ENCODE measurements at places on chromosomes 3 and 15.

DNA sequence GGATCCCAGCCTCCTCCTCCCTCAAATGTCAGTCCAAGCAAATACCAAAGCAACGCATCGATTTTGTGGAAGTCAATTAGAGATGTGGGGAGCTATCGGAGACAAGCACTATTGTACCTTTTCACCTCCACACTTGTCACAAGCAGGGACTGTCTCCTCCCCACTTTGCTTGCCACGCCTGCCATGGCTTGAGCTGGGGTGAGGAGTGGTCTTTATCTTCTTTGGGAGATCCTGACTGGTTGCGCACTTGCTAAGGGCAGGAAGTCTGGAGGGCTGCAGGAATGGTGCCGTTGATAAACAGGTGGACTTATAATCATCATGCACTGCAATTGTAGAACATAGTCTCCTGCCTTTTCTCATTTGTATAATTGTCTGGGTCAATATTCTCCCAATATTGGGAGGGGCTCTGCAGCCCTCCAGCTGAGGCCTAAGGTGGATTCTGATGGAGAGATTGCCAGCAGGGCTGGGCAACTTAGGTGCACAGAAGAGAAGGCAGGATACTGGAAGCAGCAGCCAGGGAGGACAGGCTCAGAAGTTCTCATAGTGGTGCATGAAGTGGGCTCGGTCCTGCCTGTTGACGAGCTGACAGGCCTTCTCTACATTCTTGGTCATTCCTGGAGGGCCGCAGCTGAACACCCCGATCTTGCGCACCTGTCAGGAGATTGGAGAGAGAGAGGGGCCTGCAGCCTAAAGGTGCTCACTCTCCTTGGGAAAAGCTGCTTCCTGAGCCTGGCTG is 20.2 kb downstream of the DUOX2 start:
- no peak for DNase-seq

GRCh38 chr15:93141371-93141794 is 52.4 kb upstream of the RGMA start:
- no peak for DNase-seq

- no peak for DNase-seq
These were observed 396.6 kb upstream of the TMCO5A start for GRCh38 chr15:37537802-37538201.

DNA sequence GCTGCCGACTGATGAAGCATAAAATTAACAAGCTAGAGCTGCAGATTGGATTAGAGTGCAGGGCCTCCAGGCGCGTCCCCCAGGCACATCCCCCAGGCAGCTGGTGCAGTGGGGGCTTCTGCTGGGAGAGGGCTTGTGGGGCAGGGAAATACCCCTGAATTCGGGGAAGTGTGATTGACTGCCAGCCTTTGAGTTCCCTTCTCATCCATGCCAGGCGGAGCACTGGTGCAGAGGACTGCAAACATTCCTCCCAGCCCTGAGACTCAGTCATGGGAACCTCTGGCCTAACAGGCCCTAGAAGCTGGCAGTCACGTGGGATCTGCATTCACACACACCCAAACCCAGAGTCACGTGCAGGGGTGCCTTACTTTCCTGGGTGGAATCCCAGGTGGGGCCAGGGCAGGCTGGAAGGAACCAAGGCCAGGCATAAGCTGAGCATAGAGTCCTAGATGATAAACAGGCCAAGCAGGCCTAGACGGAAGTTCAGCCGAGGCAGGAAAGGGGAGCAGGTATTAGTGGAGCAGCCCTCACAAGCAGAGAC is 46.2 kb upstream of the SEC22A start:
- no peak for DNase-seq

- no peak for DNase-seq
These were observed 46.8 kb downstream of the MYO5A start for GRCh38 chr15:52481915-52482314.

DNA sequence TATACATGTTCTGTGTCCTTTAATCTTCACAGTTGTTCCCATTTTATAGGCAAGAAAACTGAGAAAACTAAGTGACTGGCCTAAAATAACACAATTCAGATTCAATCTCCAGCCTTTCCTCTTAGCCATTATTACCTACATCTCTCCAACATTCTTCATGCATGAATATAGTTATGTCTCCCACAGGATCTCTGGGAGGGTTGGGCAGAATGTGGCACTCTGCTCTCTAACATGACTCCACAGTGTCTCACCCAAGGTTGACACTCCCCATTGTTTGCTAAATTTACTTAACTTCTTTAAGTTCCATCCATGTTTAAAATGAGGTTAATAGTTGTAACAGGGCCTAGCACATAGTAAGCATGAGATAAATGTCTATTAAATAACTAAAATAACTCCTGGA is 276.3 kb downstream of the ERC2 start:
- no peak for DNase-seq

GRCh38 chr15:77620297-77620696 is 12.4 kb downstream of the LINGO1 start:
- DNase-seq, result no peak

GRCh38 chr15:31474059-31474868 is 147.6 kb downstream of the KLF13 start:
- DNase-seq, result no peak

GRCh38 chr3:194739498-194740284 is 54.0 kb downstream of the FAM43A start:
- no peak for DNase-seq

GRCh38 chr3:126495786-126496185 is 20.1 kb upstream of the ZXDC start:
- DNase-seq, result no peak

GRCh38 chr3:184289426-184289938 is 9.6 kb upstream of the PSMD2 start:
- peak; percentile 42 for DNase-seq

DNA sequence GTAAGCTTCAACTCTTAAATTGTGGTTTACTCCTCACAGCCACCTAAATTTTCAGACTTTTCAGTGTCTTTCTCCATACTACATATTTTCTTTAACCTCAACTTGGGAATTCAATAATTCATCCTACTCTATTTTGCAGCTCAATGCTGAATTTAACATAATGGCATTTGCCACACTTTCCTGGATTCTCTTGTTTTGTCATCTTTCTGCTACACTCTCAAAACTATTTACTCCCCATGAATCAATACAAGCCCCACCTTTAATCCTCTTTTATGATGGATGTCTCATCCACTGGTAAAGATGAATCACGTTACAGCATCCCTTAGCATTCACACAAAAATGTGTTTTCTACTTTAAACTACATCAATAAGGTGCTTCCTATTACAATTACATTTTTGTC is 19.6 kb upstream of the CHMP2B start:
- DNase-seq, result no peak

DNA sequence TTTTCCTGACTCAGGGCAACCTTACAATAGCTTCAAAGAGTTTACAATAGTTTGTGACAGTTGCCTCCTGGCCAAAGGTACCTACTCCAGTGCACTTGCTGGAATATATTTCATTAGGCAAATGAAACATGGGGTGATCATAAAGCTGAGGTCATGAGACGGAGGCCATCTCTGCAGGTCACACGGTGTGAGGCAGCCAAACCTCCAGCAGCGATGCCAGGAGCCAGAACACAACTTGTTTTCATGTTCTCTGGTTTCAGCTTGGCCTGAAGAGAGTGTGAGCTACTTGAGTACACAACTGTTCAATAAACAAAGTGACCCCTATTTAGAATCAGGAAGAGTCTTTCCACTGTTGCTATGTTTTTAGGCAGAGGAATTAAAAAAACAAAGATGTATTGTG is 42.7 kb upstream of the PYGO1 start:
- DNase-seq, result no peak

DNA sequence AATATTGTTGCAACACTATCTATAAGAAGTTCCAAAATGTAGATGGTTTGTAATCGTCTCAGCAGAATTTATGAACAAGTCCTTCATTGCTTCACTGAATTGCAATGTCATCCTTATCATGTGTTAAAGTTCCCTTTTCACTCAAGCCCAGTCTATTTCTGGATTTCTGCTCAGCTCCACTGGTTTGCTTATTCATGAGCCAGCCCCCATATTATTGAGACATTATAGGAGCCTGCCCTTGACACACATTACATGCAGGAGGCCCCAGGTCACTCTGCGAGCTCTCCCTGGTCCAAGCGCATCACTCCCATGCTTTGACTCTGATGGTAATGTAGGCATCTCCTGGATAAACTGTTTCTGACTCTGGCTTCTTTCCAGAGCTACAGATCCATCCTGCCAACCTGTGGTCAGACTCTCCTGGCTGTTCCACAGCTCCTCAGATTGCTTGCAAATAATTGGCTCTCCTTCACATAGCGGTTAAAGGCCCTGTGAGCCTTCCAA is 56.9 kb downstream of the ABTB1 start:
- peak; percentile 71 for DNase-seq

GRCh38 chr3:5036858-5037257 is 57.6 kb downstream of the BHLHE40 start:
- no peak for DNase-seq

- DNase-seq, result peak; percentile 5
These were observed 127.0 kb downstream of the KLHL25 start for GRCh38 chr15:85667491-85668424.

GRCh38 chr15:39320355-39320754 is 260.5 kb upstream of the THBS1 start:
- DNase-seq, result no peak

DNA sequence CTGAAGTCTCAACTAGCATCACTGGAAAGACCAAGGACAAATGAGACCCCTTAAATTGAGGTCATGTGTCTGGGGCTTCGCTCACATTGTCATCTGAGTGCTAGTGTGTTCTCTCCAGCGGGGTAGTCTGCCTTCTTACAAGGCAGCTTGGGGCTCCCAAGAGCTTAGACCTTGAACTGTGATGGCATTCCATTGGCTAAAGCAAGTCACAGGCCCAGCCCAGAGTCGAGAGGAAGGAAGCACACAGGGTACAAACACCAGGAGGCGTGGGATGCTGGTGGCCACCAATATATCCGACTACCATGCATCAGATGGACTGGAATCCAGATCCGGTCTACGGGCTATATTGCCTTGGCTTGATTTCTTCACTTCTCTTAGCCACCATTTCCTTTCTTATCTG is 31.5 kb upstream of the DYNC1LI1 start:
- DNase-seq, result no peak

GRCh38 chr15:90946538-90946937 is 8.1 kb upstream of the RCCD1 start:
- no peak for DNase-seq

DNA sequence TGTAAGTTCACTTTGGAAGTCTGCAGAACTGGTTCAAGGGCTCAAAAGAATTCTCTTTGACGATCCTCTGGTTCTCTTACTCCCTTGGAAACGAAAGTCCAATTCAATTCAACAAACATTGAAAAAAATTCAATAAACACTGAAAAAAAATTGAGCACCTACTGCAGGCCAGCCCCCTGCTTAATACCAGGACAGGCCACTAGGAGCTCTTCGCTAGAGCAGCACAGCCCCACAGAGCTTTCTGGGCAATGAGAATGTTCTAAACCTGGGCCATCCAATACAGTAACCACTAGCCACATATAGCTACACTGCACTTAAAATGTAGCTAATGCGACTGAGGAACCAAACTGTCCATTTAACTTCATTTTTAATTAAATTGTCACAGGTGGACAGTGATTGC is 50.4 kb upstream of the DCLK3 start:
- no peak for DNase-seq

- no peak for DNase-seq
These were observed 2.4 kb upstream of the PIK3R4 start for GRCh38 chr3:130748981-130749380.

DNA sequence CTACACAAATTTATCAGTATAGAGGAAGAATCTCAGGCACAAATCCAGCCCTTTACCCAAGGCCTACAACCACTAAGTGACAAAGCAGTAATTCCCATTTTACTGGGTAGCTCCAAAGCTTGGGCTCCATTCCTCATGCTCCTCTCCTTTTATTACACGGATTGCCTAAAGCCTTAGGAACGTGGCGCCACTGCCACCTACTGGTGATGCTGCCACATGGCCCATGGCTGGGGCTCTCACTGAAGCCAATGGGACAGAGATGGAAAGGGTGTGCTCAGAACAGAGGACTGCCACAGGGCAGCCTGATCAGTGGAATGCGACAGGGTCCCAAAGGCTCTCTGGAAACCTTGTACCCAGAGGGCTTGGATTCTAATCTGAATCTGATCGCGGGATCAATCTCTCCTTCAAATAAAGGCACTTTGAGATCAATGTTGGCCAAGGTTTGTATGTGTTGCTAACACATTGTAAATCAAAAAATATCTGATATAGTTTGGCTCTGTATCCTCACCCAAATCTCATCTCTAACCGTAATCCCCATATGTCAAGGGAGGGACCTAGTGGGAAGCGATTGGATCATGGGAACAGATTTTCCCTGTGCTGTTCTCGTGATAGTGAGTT is 33.5 kb upstream of the LYZL4 start:
- peak; percentile 26 for DNase-seq

DNA sequence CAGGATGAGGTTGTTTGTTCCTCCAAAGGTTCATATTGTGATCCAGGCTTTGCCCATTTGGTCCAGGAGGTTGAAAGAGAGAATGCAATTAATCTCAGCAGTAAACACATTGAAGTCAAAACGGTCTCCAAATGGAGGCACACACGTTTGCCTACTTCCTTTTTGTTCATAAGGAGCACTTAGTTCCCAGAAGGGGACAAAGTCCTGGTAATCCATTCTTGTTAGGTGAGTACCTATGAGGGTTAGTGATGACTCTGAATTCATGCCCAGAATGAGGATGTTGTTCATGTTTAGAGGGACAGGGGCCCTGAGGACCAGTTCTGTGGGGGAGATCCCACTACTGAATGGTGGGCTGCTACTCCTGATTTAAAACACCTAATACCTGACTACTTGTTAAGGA is 177.7 kb downstream of the ALDH1A2 start:
- no peak for DNase-seq

DNA sequence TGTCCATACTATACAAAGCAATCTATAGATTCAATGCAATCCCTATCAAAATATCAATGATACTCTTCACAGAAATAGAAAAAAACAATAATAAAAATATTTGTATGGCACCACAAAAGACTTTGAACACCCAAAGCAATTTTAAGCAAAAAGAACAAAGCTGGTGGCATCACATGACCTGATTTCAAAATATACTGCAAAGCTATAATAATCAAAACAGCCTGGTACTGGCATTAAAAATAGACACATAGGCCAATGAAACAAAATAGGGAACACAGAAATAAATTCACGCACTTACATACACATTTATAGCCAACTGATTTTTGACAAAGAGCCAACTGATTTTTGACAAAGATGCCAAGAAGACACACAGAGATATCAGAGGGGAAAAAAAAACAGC is 9.2 kb upstream of the ENTPD3 start:
- DNase-seq, result no peak

- DNase-seq, result no peak
These were observed 95.0 kb downstream of the DHX30 start for GRCh38 chr3:47897954-47898353.

All from DMS79 treated with DMSO at 0.1 percent for 48 hours (cell line).